CD4-positive, alpha-beta T cell treated with Interleukin-1 beta for 1 hour (primary cell): ENCODE measurements at places on chromosomes 6 and 20.
A peak's percentile ranks its signal among the peaks of the same experiment; 100 is the strongest.

- no peak for DNase-seq
Observed at GRCh38 chr6:150603176-150603575, 3.5 kb downstream of the PLEKHG1 start.

- no peak for DNase-seq
Observed at GRCh38 chr20:53050338-53050737, 78.2 kb downstream of the TSHZ2 start.

- no peak for DNase-seq
Observed at GRCh38 chr6:135870722-135871121, 19.2 kb downstream of the PDE7B start.

- no peak for DNase-seq
Observed at GRCh38 chr6:24795106-24795505, 3.6 kb downstream of the ARMH2 start.

- DNase-seq: no peak
Observed at GRCh38 chr20:62864207-62864606, 2.6 kb upstream of the TCFL5 start.

DNA sequence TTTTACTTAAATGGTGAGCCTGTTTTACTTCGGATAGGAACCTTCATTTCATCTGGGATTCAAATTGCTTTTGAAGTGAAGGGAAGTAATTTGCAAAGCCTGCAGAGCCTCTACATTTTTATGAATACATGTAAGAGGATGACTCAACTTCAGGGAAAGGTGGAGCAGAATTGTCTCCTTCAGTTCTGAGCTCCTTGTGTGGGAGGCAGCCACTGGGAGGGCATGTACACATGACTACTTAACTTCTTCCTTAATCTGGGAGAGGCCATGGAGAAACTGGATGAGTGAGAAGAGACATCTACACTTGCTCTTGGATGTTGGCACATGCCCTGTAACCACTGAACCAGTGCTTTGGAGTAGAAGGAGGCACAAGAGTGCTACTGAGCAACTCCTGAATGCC is 145.1 kb upstream of the NRSN1 start:
- DNase-seq: no peak

DNA sequence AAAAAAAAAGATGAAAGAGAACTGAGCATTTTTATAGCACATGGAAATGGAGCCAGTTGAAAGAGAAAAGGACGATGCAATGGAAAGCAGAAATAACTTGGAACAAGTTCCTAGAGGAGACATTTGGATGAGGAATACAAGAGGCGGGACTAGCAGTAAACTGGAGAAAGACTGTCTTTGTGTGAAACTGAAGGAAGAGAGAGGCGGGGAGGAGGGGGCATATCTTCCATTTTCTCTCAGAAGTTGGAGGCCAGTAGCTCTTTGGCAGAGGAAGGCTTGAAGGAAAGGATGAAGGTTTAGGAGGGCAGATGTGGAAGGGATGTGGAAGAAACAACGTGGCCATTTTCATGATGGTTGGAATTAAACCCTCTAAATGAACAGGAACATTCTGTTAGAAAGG is 33.0 kb upstream of the ADGRF1 start:
- no peak for DNase-seq

GRCh38 chr6:37004044-37004980 is 1.1 kb upstream of the FGD2 start:
- DNase-seq: peak; percentile 30

- no peak for DNase-seq
Observed at GRCh38 chr6:152026291-152026690, 218.8 kb downstream of the ESR1 start.

- DNase-seq: no peak
Observed at GRCh38 chr6:49097116-49097515, 365.9 kb downstream of the MMUT start.

- DNase-seq: no peak
Observed at GRCh38 chr6:17101422-17102257, at the start of gene STMND1. Gene STMND1 (plus strand): TSS chr6:17102050. CDS start chr6:17102258, 208 bp downstream.

GRCh38 chr6:15504581-15505350 is 158.1 kb downstream of the DTNBP1 start:
- no peak for DNase-seq

- peak; percentile 53 for DNase-seq
Observed at GRCh38 chr6:53347921-53348370, 804 bp downstream of the ELOVL5 start.

DNA sequence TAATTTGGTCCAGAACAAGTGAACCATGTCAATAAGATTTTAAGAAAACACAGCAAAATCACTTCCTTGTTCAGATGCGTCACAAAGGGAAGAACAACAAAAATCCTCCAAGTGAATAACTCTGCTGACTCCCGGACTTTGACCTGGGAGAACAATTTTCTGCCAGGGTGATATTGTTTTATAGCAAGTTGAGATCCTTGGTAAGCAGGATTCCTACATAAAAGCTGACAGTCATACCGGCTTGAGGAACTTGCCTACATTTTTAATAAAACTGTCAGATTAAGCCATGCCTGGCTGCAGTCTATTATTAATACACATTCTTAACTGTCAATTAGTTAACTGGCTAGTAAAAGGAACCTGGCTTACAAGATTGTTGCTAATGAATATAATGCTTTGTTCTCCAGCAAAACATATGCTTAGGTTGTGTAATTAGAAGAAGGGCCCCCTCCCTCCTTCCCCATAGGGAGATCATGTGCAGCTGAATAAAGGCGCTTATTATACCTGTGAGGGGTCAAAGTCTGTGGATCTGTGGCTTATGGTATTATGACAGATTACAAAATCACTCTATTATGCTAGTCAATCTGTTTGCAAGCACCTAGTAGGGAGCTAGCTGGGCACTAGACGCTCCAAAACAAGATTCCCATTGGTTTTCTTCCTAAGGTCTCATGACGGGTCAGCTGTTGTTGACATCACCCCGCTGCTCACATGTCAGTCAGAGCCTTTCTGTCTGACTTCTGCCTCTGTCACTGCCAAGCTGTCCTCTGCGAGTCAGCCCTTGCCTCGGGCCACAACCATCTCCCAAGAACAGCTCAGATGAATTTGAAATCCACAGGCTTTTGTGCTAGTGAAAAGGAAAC is 44.6 kb upstream of the SEC63 start:
- DNase-seq: no peak
